T-helper 2 cell treated with Interferon-gamma antibody and Interleukin-4, amounts not matched to agents 5 μg/mL and 100 μg/mL, for 36 hours (primary cell): ENCODE measurements at places on chromosomes 3 and 15.

DNA sequence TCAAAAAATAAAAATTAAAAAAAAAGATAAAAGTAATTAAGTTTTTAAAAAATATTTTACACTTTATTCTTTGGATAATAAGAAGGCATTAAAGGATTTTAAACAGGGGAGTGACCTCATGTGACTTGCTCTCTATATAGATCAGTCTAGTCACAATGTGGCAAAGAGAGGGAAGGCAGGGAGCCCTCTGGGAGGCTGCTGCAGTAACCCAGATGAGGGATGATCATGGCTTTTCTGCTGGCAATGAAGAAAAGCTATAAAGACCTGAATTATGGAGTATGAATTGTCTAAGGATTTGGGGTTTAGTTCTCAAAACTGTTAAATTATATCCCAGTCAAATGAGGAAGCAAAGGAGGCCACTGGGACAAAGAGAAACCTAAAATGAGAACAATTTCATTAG is 58.1 kb downstream of the SUMF1 start:
- DNase-seq = no peak

GRCh38 chr15:81069356-81069755 is 64.7 kb upstream of the CFAP161 start:
- DNase-seq = no peak

DNA sequence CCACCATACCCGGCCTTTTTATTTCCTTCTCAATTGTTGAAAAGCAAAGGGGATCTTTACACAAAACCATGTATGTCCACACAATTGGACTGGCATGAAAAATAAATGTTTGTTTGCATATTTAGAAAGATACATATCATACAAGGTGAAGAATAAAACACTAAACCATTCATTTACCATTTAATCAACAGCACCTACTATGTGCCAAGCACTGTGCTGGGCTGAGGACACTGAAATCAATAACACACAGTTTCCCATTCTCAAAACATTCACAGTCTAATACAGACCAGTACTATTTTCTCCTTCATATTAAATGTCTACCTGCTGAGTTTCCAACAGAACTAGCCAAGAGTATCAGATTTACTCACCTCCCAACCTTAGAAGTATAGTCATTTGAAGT is 84.7 kb downstream of the IGF2BP2 start:
- no peak for DNase-seq

DNA sequence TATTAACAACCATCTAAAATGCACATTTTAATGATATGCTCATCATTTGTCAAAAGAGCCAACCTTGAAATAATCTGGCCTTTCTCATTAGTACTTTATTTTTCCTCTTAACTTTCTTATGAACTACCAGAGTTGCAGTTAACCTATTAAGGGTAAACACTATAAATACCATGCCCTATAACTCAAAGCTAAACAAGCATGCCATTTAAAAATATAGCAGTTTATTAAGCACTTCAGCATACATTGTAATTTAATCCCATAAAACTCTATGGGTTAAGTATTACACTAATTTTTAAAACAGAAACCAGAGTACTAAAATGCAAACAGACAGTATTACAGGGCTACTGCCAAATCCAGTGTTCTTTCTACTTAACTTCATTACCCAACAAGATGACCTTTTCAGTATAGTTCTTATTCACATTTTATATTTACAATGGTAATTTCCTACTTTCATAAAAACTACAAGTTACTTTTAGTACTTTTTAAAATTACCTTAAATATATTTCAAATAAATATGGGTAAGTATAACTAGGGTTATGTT is 11.8 kb downstream of the NPTN start:
- no peak for DNase-seq
